Stimulated activated CD4-positive, alpha-beta T cell treated with anti-CD3 and anti-CD28 coated beads, TNF-alpha, amount 100 ng/mL, for 24 hours (primary cell): ENCODE measurements at places on chromosomes 1 and 21.

GRCh38 chr1:208787219-208787618 lies 543.0 kb upstream of the PLXNA2 start:
- no peak for DNase-seq

DNA sequence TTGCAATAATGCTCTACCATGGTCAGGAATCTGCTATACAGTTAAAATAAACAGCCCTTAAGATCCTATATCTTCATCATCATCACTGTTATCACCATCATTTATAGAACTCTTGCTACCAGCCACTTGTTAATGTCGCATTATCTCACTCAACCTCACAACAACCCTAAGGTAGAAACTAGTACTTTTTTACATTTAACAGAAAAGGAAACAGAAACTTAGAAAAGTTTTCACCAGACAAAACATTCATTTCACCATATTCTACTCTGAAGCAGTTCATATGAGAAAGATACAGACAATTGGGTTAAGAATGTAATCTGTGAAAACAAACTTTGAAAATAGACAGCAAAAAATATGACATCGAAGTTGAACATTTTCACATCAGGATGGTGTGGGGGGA lies 262.6 kb downstream of the ATG4C start:
- DNase-seq: no peak

DNA sequence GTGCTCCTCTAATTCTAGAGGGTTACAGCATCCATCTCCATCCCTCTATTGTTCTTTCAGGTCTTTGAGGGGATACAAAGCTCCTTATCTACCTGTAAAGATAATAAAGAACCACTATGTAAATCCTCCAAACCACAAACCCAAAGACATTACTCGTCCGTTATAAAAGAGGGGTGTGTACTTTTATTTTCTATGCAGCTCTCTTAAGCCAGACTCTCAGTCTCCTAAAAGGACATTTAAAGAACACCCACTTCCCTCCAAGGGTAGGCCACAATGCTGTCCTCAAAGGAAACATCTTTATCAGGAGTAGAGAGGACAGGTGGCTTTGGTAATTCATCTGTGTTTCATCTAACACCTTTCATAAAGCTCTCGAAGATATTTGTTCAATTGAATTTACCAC lies 67.9 kb upstream of the DYNLT5 start:
- no peak for DNase-seq

- DNase-seq: no peak
Measured at GRCh38 chr1:35660581-35661473, 19.5 kb upstream of the PSMB2 start.

- no peak for DNase-seq
Measured at GRCh38 chr1:8082945-8083344, 56.8 kb upstream of the ERRFI1 start.

GRCh38 chr1:32767641-32768040 lies 49.5 kb downstream of the YARS1 start:
- DNase-seq: no peak
